Activated T-cell treated with anti-CD3 and anti-CD28 coated beads, Interleukin-2, amount 50 U/mL, for 24 hours (primary cell): ENCODE measurements at places on chromosomes 7 and 10.

- DNase-seq = no peak
These were observed 36.8 kb downstream of the RGS10 start for GRCh38 chr10:119505588-119506315.

DNA sequence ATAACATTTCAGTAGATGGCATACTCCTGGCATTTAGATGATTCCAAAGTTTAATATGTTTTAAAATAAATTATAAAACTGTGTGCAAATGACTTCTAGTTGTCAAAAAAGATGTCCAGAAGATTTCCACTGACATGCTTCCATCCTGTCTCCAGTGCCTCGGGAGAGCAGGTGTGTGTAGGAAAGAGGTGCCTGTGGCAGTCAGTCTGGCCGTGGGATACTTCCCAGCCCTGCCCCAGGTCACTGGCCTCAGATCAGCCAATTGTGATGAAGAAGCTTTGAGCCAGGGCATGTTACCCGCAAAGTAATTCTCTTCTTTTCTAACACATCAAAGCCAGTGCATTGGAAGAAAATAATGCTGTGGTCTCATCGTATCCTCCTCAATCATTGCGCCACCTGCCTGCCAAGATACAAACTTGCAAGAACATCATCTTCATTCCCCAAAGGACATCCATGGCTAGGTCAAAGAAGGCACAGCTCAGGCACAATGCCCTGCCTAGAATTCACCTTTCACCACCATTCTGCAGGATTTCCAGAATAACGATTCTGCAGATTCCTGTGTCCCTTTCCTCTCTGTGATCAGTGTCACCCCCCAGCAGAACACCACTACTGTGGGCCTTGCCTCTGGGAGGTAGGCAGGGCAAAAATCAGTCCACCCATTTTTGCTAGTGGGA is 6.3 kb upstream of the KCNMA1 start:
- no peak for DNase-seq

- no peak for DNase-seq
These were observed 576.0 kb upstream of the DPP6 start for GRCh38 chr7:153476166-153476565.

DNA sequence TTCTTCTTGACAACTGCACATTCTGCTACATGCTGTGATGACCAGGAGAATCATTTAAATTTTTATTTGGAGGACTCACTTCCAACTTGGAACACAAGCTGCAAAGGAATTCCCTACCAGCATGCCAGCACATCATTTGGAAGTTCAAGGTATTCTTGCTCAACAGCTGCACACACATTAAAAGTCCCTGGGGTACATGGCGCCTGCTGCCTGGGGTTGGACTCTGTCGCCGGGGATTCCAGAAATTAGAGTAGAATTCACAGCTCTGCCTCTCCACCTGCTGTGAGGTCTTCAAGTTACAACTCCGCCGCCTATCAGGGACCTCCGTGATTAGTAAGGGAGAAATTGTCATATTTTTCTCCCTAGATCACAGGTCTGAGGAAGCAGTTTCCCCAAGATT is 1.1 kb downstream of the ZNF32 start:
- DNase-seq = no peak

- DNase-seq = no peak
These were observed 5.6 kb upstream of the POM121 start for GRCh38 chr7:72919256-72919775.
